Colonic mucosa (tissue), 4 donors: ENCODE measurements at places on chromosomes 2 and 18. TPM values are rescaled to one million over a fixed set of nuclear protein-coding genes. Genes with fewer than 3 reads are reported as not detected.

DNA sequence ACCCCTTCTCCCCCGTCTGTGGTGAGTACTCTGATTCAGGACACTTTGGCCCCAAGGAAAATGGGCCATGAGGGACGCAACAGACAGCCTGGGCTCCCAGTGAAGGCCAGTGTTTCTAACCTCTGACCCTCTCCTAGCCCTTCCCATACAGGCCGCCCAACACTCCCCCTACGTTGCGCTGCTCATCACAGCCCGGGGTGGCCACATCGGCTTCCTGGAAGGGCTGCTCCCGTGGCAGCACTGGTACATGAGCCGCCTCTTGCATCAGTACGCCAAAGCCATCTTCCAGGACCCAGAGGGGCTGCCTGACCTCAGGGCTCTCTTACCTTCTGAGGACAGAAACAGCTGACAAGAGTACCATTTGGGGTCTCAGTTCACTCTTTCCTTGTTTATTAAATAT is 4.0 kb downstream of the PREB start:
- no peak for DNase-seq
- no peaks in the 10 kb centered on the region for H3K36me3 ChIP-seq
- no peak overlapping the region for H3K27ac ChIP-seq
- H3K4me1 ChIP-seq: no peaks in the 10 kb centered on the region
- H3K27me3 ChIP-seq: no peaks in the 10 kb centered on the region
- no peak overlapping the region for H3K4me3 ChIP-seq

GRCh38 chr18:41391616-41392595 is 563.1 kb upstream of the PIK3C3 start:
- H3K27me3 ChIP-seq: no peaks in the 10 kb centered on the region
- H3K4me3 ChIP-seq: no peak overlapping the region
- no peaks in the 10 kb centered on the region for H3K36me3 ChIP-seq
- peak; percentile 25 for DNase-seq
- no peaks in the 10 kb centered on the region for H3K4me1 ChIP-seq

DNA sequence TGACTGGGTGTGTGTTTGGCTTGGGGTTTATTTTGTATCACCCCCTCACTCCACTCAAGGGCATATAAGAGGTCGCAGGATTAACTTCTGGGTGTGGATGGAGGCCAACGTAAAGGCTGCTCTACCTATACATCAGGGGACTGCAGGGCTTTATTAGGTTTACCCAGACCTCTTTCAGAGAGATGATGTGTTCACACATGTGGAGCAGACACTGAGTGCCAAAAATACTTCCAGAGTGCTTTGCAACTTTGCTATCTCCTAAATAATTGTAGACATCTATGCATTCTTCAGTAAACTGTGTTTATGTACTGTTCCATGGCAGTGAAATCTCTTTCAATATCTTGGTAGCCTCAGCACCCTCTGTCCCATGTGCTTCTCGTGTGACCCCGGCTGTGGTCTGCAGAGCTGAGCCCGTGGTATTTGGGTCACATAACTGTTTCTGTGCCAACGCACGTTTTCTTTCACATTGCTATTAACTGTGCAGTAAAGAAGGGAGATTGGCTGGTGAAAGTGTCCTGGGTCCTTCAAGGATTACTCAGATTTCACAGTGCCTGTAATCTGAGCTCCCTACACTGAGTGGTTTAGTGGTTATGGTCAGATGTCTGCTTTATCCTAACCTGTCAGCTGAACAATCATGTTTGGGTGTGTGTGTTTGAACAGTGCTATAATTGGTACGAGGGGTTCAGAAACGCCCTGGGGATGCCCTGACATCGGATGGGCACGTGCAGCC is 208.1 kb downstream of the VAPA start:
- no peak overlapping the region for H3K4me3 ChIP-seq
- no peaks in the 10 kb centered on the region for H3K36me3 ChIP-seq
- H3K4me1 ChIP-seq: no peaks in the 10 kb centered on the region
- DNase-seq: no peak
- no peak overlapping the region for H3K27ac ChIP-seq
- no peaks in the 10 kb centered on the region for H3K27me3 ChIP-seq

The SUCLG1 gene
- total RNA-seq: 253 TPM

The DOK6 gene
- total RNA-seq: 0.61 TPM

- H3K4me1 ChIP-seq: no peaks in the 10 kb centered on the region
- no peak overlapping the region for H3K27ac ChIP-seq
- no peak for DNase-seq
- H3K4me3 ChIP-seq: no peak overlapping the region
- no peaks in the 10 kb centered on the region for H3K36me3 ChIP-seq
- no peaks in the 10 kb centered on the region for H3K27me3 ChIP-seq
These were observed 738.1 kb upstream of the NXPH2 start for GRCh38 chr2:139518321-139518720.

The PLA2R1 gene
- total RNA-seq: 6.7 TPM

The TMEM37 gene
- total RNA-seq: 52.1 TPM

GRCh38 chr2:22124003-22124402 is 1000.2 kb downstream of the TDRD15 start:
- no peak overlapping the region for H3K27ac ChIP-seq
- DNase-seq: no peak
- H3K36me3 ChIP-seq: no peaks in the 10 kb centered on the region
- H3K27me3 ChIP-seq: no peaks in the 10 kb centered on the region

- H3K4me1 ChIP-seq: no peaks in the 10 kb centered on the region
- no peak overlapping the region for H3K27ac ChIP-seq
- H3K4me3 ChIP-seq: no peak overlapping the region
- no peaks in the 10 kb centered on the region for H3K27me3 ChIP-seq
- no peak for DNase-seq
These were observed 75.1 kb downstream of the RRM2 start for GRCh38 chr2:10197697-10198076.

- no peak for DNase-seq
- no peak overlapping the region for H3K27ac ChIP-seq
- H3K36me3 ChIP-seq: no peaks in the 10 kb centered on the region
- no peak overlapping the region for H3K4me3 ChIP-seq
These were observed 16.6 kb upstream of the CPS1 start for GRCh38 chr2:210539578-210540416.

DNA sequence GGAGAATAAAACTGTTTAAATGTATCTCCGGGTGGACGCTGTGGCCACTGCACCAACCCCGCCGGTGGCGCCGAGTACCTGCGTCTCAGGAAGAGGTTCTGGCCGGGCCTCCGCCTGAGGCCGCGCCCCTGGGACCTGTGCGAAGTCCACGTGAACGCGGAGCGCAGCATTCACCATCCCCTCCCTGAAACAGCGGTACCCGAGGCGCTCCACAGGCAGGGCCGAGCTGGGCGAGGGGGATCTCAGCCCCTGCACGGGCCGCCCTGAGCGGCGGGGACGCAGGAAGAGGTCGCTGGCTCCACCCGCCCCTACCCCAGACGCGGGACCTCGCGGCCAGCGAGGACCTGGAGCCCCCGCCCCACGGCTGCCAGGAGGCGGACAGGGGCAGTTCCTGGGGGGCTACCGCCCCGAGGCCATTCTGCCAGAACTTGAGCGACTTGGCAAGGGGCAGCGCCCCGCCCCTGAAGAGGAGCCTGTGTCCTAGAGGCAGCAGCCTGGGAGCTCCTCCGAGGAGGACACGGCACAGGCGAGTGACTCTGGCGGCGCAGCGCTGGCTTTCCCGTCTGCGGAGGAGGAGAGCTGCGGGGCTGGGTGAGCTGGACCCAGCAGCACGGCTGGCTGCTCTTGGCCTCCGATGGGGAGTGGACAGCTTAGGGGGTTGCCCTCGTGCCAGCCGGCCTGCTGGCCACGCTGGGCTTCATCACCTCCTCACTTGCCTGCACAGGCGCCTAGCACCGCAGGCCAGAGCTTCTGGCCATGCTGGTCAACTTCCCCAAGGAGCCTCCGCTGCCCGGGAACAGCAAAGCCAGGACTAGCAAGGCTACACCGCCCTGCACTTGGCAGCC is 9.7 kb upstream of the TEKT4 start:
- no peak for DNase-seq
- H3K4me3 ChIP-seq: no peak overlapping the region
- H3K36me3 ChIP-seq: no peaks in the 10 kb centered on the region
- peaks cover 25% of the 10 kb centered on the region for H3K27me3 ChIP-seq
- no peaks in the 10 kb centered on the region for H3K4me1 ChIP-seq
- H3K27ac ChIP-seq: no peak overlapping the region

- H3K36me3 ChIP-seq: no peaks in the 10 kb centered on the region
- H3K4me1 ChIP-seq: no peaks in the 10 kb centered on the region
- DNase-seq: no peak
- H3K4me3 ChIP-seq: no peak overlapping the region
These were observed 291.4 kb upstream of the LRRTM4 start for GRCh38 chr2:77813599-77813998.

The KYNU gene
- total RNA-seq: 0.64 TPM

GRCh38 chr18:23837591-23837990 is 148.3 kb downstream of the LAMA3 start:
- DNase-seq: no peak
- H3K27ac ChIP-seq: no peak overlapping the region
- no peaks in the 10 kb centered on the region for H3K27me3 ChIP-seq
- H3K36me3 ChIP-seq: no peaks in the 10 kb centered on the region
- no peak overlapping the region for H3K4me3 ChIP-seq
- no peaks in the 10 kb centered on the region for H3K4me1 ChIP-seq

GRCh38 chr2:143163499-143163898 is 34.3 kb downstream of the ARHGAP15 start:
- H3K4me3 ChIP-seq: no peak overlapping the region
- no peaks in the 10 kb centered on the region for H3K27me3 ChIP-seq
- DNase-seq: no peak

GRCh38 chr2:9139491-9140443 is 66.8 kb upstream of the ASAP2 start:
- peaks cover 16% of the 10 kb centered on the region for H3K4me1 ChIP-seq
- DNase-seq: peak; percentile 92
- no peaks in the 10 kb centered on the region for H3K36me3 ChIP-seq
- H3K27ac ChIP-seq: no peak overlapping the region
- no peak overlapping the region for H3K4me3 ChIP-seq
- H3K27me3 ChIP-seq: no peaks in the 10 kb centered on the region

- H3K27me3 ChIP-seq: no peaks in the 10 kb centered on the region
- H3K27ac ChIP-seq: no peak overlapping the region
- H3K4me1 ChIP-seq: no peaks in the 10 kb centered on the region
- DNase-seq: no peak
These were observed 472.4 kb upstream of the ID2 start for GRCh38 chr2:8209494-8209893.

The VSNL1 gene
- 7.4 TPM for total RNA-seq

The MALL gene
- 213 TPM for total RNA-seq

The CMPK2 gene
- 2.6 TPM for total RNA-seq

DNA sequence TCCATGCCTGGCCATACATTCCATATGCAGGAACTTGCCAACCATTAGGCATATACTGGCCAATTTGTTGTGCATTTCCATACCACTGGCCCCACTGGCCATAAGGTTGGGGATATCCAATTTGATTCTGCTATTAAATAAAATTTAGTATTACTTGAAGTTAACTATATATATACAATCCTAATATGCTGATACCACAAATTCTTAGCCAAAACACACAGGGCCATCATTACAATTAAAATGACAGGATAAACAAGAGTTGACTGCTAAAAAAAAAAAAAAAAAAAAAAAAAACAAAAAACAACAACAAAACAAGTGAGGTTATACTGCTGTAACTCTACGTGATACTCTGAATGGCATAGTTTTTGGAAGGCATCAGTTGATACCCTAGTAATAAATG is 23.5 kb upstream of the C2orf42 start:
- H3K4me1 ChIP-seq: no peaks in the 10 kb centered on the region
- H3K36me3 ChIP-seq: peaks cover 5% of the 10 kb centered on the region
- H3K4me3 ChIP-seq: no peak overlapping the region
- H3K27me3 ChIP-seq: no peaks in the 10 kb centered on the region
- no peak overlapping the region for H3K27ac ChIP-seq

GRCh38 chr2:120463527-120463926 is 117.6 kb downstream of the INHBB start:
- no peaks in the 10 kb centered on the region for H3K36me3 ChIP-seq
- no peaks in the 10 kb centered on the region for H3K4me1 ChIP-seq
- no peak overlapping the region for H3K4me3 ChIP-seq
- DNase-seq: no peak

- no peaks in the 10 kb centered on the region for H3K4me1 ChIP-seq
- H3K36me3 ChIP-seq: no peaks in the 10 kb centered on the region
- no peak for DNase-seq
- H3K27me3 ChIP-seq: no peaks in the 10 kb centered on the region
- H3K27ac ChIP-seq: no peak overlapping the region
- H3K4me3 ChIP-seq: no peak overlapping the region
These were observed 35.3 kb upstream of the GCC2 start for GRCh38 chr2:108413711-108414095.

- no peaks in the 10 kb centered on the region for H3K4me1 ChIP-seq
- no peak overlapping the region for H3K27ac ChIP-seq
- DNase-seq: no peak
These were observed 467.0 kb upstream of the RAB12 start for GRCh38 chr18:8142131-8142711.

GRCh38 chr2:234137400-234138014 is 87.0 kb downstream of the SPP2 start:
- H3K4me3 ChIP-seq: no peak overlapping the region
- DNase-seq: no peak
- no peaks in the 10 kb centered on the region for H3K36me3 ChIP-seq

GRCh38 chr2:183060571-183061231 is 17.8 kb upstream of the DUSP19 start:
- no peaks in the 10 kb centered on the region for H3K4me1 ChIP-seq
- no peak overlapping the region for H3K27ac ChIP-seq
- DNase-seq: no peak
- H3K36me3 ChIP-seq: no peaks in the 10 kb centered on the region
- H3K4me3 ChIP-seq: no peak overlapping the region
- no peaks in the 10 kb centered on the region for H3K27me3 ChIP-seq

- no peaks in the 10 kb centered on the region for H3K36me3 ChIP-seq
- no peak overlapping the region for H3K27ac ChIP-seq
These were observed 21.6 kb upstream of the C2orf42 start for GRCh38 chr2:70212298-70212932.

The G6PC2 gene
- 0.11 TPM for total RNA-seq

DNA sequence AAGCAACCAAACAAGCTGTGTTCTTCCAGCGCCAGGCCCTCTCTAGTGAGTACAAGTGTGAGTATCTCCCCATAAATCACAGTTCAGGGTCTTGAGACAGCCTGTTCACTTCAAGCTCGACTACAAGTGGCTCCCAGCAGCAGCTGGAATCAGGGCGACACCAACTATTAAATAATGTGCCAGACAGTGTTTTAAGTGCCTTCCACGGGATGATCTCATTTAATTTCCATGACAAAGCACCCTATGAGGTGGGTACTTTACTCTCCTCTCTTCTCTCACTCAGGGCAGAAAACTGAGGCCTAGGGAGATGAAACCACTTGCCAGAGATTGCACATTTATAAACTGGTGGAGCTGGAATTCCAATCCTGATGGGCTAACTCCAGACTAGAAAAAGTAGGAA is 2.6 kb upstream of the FAM136A start:
- H3K4me3 ChIP-seq: no peak overlapping the region
- H3K27ac ChIP-seq: no peak overlapping the region
- peaks cover 4% of the 10 kb centered on the region for H3K4me1 ChIP-seq
- DNase-seq: no peak
- H3K36me3 ChIP-seq: no peaks in the 10 kb centered on the region

GRCh38 chr18:79848579-79849327 is 51.0 kb downstream of the KCNG2 start:
- no peak overlapping the region for H3K27ac ChIP-seq
- H3K4me1 ChIP-seq: no peaks in the 10 kb centered on the region
- DNase-seq: no peak
- no peak overlapping the region for H3K4me3 ChIP-seq
- no peaks in the 10 kb centered on the region for H3K27me3 ChIP-seq

- no peaks in the 10 kb centered on the region for H3K27me3 ChIP-seq
- no peak for DNase-seq
- H3K4me3 ChIP-seq: no peak overlapping the region
- H3K36me3 ChIP-seq: no peaks in the 10 kb centered on the region
- H3K27ac ChIP-seq: no peak overlapping the region
- H3K4me1 ChIP-seq: no peaks in the 10 kb centered on the region
These were observed 135.7 kb upstream of the CTDP1 start for GRCh38 chr18:79543861-79544385.
